GM23248 (cell line): ENCODE measurements at places on chromosomes 12 and 14. TPM values are rescaled to one million over a fixed set of nuclear protein-coding genes. Genes with fewer than 3 reads are reported as not detected.

FITM1 gene
- not detected in 2 replicates for total RNA-seq

CCDC196 gene
- not detected in 2 replicates for total RNA-seq

SERPINA3 gene
- total RNA-seq = 0.89 and 1.1 TPM in 2 replicates

KRT7 gene
- total RNA-seq = 5.7 and 11.0 TPM in 2 replicates

CHGA gene
- total RNA-seq = not detected in 2 replicates

MUCL1 gene
- not detected in 2 replicates for total RNA-seq

AMHR2 gene
- total RNA-seq = not detected in 2 replicates

- DNase-seq = peak; percentile 91
Observed at GRCh38 chr14:36996133-36996856, 176.1 kb downstream of the SLC25A21 start.

GRCh38 chr12:26492406-26492805 is 297.0 kb downstream of the SSPN start:
- no peak for DNase-seq

DNA sequence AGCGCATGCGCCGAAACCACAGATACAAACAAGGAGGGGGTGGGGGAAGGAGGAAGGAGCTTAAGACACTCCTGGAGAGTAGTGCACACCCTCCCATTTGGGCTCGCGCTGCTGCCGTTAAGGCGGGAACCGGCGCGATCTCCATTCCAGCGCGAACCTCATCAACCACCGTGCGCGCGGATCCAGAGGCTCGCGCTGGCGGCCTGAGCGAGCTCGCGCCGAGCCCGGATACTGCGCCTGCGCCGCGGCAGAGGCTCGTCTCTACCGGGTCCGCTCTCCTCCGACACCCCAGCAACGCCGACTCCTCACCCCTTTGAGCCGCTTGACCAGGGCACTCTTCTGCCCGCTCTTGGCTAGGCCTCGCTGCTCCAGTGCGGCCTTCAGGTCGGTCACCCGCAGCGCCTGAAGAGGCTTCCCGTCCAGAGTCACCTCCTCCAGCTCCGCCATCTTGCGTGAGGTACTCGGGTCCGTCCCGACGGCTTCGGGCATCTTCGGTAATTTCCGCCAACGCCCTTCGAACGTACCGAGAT is at the start of gene ACIN1:
ACIN1 (minus strand) TSS at position 471 of the 530 bp plus-strand sequence; CDS start at position 447, 24 bp downstream.
- DNase-seq = peak; percentile 90

DNA sequence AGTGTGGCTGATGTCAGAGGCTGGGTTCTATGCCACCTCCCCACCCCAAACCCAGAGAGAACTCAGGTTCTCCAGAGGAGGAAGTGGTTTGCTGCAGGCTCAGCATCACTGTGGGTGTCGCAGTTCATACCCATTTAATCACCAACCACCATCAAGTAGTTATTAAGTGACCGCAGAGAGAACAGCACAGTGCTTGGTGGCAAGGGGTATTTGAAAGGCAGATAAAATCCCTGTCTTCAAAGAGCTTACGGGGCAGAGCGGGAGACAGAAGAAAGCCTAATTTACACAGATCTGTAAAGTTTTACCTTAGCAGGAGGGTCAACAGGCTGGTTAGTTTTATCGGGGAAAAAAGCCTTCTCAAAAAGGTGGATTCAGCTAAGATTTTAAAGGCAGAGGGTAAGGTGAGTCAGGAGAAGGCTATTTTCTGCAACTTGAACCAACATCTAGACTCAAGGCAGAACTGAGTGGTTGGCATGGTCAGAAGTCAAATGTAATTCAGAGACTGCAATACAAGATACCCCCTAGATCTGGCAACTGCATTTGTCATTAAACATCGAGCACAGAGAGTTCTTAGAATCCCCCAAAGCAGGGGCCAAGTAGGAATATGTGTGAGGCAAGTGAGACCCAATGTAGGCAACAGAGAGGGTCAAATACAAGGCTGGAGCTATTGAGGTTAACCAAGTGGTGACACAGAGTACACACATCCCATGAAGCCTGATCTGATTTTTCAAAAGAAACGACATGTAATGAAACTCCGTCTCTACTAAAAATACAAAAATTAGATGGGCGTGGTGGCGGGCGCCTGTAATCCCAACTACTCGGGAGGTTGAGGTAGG is 13.2 kb downstream of the PXN start:
- no peak for DNase-seq

GRCh38 chr14:100729982-100730381 is 3.3 kb downstream of the DLK1 start:
- DNase-seq = no peak

- no peak for DNase-seq
Observed at GRCh38 chr14:102408724-102409123, 46.0 kb downstream of the TECPR2 start.

DNA sequence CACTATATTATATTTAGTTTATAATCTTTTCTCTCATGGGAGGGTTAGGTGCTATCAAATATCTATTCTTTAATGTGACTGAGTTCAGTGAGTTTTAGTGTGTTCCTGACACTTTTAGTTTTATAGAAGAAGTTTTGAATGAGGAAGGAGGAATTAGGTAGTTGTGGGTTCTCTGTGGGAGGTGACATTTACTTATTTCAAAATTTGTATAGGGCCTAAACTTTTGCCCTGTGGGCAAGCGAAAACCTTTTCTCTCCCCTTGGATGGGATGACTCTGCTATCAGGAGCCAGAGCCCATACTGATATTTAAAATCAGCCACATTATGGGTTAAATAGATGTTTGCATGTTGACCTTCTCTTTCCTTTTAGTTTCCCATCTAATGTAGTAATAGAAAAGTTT is 43.6 kb downstream of the SPATS2 start:
- DNase-seq = no peak

DNA sequence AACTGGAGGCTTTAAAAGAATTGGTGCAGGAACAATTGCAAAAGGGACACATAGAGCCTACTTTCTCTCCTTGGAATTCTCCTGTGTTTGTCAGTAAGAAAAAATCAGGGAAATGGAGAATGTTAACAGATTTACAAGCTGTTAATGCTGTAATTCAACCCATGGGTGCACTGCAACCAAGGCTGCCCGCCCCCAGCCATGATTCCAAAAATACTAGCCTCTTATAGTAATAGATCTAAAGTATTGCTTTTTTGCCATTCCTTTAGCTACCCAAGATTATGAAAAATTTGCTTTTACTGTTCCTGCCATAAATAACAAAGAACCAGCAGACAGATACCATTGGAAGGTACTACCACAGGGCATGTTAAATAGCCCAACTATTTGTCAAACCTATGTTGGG is 15.3 kb upstream of the OR8S1 start:
- DNase-seq = no peak

GRCh38 chr14:71324767-71325272 is 417.6 kb downstream of the PCNX1 start:
- DNase-seq = no peak

GRCh38 chr12:6839482-6840201 is 1.1 kb upstream of the GNB3 start:
- DNase-seq = no peak

DNA sequence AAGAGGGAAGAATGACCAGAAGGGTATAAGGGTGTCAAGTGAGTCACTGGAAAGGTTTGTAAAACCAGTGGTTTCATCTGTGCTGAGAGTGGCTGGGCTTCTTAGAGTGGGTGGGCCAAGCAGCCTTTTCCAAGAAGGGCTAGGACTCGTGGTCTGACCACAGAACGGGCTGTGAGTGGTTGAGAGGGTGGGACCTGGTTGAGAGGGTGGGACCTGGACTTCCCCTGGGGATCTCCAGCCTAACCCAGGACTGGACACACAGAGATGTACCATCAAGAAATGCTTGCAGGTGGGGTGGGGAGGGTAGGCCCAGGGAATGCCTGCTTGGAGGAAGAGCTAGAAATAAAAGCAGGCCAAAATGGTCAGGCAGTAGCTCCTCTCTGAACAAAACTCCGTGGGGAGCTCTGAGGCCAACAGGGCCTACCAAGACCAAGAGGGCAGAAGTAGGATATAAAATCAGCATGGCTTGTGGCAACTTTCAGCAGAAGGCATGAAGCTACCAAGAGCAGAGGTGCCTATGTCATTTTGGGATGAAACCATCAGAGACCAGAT is 140.5 kb downstream of the FOXN3 start:
- no peak for DNase-seq
